ENCODE measurements at places on chromosomes 4 and X.
A peak's percentile ranks its signal among the peaks of the same experiment; 100 is the strongest.

DNA sequence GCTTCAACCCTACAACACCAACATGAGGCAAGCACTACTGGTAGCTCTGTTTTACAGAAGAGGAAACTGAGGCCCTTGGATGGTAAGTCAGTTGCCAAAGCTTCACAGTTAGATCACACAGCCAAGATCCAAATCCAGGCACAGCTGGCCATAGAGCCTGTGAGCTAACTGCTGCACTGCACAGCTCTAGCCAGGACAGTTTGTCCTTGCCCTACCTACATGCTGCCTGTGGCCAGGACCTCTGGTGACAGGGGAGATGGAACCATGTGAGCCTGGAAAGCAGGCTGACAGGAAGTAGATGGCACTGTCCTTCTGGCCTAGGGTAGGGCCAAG, 257.8 kb downstream of the FBXW7 start:
- DNase-seq: no peak

GRCh38 chr4:45647823-45648222, 476.0 kb downstream of the GABRG1 start:
- DNase-seq: no peak

DNA sequence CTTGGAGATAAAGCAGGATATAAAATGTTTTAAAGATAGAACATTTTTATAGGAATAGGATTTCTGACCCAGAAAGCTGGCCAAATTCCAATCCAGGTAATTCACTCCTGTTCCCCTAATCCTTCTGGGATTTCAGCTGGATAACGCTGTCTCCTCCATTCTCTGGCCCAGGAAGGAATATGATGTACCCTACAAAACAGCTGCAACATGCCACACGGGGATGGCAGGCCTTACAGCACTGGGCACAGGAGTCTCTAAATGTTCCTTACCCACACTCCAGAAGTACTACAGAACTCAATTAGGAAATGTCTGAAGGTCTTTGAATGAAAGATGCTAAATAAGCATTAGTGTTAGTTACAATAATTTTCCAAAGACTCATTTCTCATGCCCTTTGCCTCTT, 15.8 kb downstream of the CAMK2D start:
- no peak for DNase-seq

DNA sequence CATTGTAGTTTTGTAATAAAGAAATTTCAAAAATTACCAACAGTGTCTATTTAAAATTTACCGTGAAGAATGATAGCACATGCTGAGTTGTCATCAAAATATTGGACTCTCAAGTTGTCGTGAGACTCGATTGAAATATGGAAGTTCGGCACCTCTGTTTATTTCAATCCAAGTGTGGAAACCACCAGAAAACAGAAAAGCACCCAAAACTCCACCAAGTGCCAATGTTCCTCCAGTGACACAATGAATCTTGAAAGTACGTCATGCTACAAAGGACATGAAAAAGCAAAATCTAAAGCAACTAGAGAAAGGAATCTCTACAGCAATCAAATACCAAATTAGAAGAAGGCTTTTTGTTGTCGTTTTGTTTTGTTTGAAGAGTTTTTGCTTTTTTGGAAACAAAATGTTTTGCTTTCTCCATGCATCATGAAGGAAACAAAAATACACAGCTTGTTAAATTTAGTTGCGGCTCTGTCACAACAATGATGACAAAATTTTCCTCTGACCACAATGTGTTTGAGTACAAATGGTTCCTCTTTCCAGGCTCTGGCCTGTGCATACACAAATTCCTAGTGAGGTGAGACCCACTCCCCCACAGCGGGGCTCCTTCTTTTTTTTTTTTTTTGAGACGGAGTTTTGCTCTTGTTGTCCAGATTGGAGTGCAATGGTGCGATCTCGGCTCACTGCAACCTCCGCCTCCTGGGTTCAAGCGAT, 9.6 kb upstream of the IL13RA1 start:
- no peak for DNase-seq

- DNase-seq: no peak
These were observed 503.9 kb downstream of the PDHA2 start for GRCh38 chr4:96343836-96344235.

DNA sequence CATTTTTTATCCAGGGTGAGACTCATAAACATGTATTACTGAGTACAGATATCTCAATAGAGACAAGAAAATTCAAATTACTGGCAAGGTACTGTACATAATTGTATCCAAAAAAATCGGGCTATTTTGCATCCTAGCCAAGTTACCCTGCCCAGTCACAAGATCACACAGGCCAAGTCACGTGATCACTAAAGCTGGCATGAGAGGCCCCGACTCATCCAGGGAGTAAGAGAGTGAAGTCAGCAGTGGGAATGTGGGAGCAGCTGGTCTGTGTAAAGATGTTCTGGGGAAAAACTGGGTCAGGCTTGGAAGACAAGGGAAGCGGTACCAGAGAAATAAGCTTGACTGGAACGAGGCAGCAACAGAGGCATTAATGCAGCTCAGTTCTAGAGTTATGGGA, 119.3 kb upstream of the STS start:
- DNase-seq: no peak

DNA sequence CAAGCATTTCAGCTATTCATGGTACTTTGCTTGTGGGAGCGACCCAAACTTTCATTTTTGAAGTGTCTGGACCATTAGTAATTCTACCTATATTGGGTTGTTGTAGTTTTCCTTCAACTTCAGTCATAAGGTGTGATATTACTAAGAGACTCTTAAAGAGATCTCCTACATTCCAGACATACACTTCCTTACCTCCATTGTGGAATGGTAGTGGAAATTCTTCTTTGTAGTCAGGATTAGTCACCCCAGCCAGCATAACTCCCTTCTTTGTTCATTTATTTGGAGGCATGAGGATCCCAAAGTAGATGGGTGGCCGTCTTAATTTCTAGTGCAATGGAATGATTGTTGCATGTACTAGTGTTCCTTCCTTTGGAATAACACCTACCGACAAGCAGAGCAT, 991.4 kb downstream of the ARAP2 start:
- no peak for DNase-seq

GRCh38 chrX:97682991-97683840, 799.5 kb downstream of the RPA4 start:
- DNase-seq: no peak

- DNase-seq: no peak
These were observed 703.0 kb downstream of the PCDH18 start for GRCh38 chr4:136829280-136829679.

- DNase-seq: no peak
These were observed 45.1 kb downstream of the ASB9 start for GRCh38 chrX:15224747-15225146.

- no peak for DNase-seq
These were observed 179.3 kb upstream of the MBNL3 start for GRCh38 chrX:132668178-132668577.

GRCh38 chrX:78574306-78574705, 84.8 kb downstream of the RTL3 start:
- no peak for DNase-seq

- peak; percentile 69 for DNase-seq
These were observed at the start of gene UTP14A for GRCh38 chrX:129905787-129906580. UTP14A (plus strand) TSS chrX:129906164; CDS start chrX:129906211, 47 bp downstream.

DNA sequence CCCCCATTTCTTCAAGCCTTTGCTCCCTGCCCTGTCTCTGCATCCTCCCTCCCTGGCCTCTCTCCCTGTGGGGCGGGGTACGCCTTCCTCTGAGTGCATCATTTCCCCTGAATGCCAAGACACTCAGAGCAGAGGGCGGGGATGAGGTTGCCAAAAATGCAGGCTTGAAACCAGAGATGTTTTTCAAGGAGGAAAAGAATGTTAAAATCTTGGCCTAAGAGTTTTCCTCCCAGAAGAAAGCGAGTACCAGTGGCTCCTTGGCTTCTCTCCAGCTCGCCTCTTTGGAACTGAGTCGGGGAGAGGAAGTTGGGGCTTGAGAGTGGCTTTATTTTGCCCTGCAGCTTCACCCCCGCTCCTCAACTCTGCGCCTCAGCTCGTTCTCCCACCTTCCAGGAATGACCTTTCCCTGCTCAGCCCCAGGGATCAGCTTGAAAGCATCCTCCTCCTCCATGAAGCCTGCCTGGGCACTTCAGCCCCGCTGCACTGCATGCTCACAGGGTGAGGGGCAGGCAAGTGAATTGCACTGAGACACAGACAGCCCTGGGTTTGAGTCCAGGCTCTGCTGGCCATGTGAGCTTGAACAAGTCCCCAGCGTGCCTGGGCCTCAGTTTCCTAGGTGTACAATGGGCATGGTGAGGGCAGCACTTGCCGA, 57.5 kb upstream of the SORCS2 start:
- DNase-seq: peak; percentile 93

- DNase-seq: no peak
These were observed 232.8 kb downstream of the PDGFC start for GRCh38 chr4:156738766-156739165.

- peak; percentile 80 for DNase-seq
These were observed 154.9 kb downstream of the STK32B start for GRCh38 chr4:5206016-5206790.
